ENCODE measurements at places on chromosomes 2 and 18.

- DNase-seq, result no peak
Observed at GRCh38 chr2:86541334-86541733, 21.9 kb downstream of the CHMP3 start.

- DNase-seq, result no peak
Observed at GRCh38 chr2:234765279-234765678, 186.5 kb upstream of the SH3BP4 start.

- no peak for DNase-seq
Observed at GRCh38 chr2:36572054-36572718, 25.8 kb downstream of the FEZ2 start.

GRCh38 chr18:45069546-45069945, 388.9 kb downstream of the SETBP1 start:
- no peak for DNase-seq

DNA sequence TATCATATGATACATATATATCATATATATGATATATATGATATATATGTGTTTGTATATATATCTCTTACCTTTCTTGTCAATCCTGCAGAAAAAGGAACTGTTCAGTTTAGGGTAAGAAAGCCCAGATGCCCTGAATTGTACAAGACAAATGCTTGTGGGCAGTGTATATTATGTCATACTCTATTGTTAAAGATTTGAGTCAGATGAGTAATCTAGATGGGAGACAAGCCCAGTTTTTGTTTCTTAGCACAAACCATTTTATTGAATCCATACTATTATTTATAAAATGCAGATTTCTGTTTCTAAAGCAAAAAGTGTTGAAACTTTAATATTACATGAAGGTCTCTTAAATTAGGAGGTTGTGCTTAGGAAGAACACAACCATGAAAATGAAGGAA, 90.6 kb downstream of the VRK2 start:
- DNase-seq, result no peak

DNA sequence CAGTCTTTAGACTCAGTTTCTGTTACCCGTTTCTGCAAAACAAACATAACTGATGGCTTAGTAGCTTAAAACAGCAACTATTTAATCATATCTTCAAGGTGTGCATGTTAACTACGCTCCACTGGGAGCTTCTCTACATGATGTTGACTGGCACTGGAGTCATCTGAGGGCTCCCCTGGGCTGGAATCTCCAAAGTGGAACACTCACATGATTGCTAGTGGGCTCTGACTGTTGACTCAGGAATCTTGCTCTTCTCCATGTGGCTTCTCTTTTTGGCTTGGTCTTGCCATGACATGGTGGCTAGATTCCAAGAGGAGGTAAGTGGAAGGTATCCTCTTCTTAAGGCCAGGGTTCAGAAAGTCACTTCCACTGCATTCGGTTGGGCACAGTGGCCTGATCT, 160.8 kb downstream of the PMAIP1 start:
- no peak for DNase-seq

- no peak for DNase-seq
Observed at GRCh38 chr2:178761759-178762371, 45.4 kb downstream of the TTN start.

All from bone marrow (tissue), 2 donors.